ENCODE measurements at places on chromosomes 5 and 9.

GRCh38 chr9:85959955-85960354 is 19.0 kb downstream of the NAA35 start:
- DNase-seq, result no peak

DNA sequence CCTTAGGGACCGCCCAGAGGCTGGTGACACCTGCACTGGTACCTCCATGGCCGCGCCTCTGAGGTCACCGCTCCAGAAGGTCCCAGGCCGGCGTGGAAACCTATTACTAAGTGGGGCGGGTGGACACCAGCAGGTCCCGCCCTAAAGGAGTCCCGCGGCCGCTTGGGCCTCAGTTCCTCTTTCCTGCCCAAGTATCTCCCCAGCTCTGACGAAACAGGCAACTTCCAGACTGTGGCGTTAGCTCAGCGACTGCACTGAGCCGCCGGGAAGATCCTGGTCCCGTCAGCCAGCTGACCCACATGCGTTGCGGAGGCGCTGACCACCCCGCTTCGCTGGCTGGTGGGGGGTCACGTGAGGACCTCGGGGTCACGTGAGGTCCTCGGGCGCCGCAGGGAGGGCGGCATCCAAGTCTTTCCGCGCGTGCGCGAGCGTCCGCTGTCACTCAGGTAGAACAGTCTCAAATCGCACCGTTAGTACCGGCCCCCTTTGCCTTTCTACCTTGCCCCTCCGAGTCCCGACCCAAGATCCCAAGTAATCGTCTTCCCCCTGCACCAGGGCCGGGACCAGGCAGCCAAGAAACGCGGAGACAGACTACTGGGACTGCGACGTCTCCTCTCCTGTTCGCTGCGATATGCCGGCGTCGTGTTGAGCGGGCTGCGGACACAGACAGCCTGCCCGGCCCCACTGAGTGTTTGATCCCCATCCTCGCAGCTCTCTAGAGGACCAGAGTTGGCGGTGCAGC is 53.7 kb upstream of the KDM4C start:
- DNase-seq, result peak; percentile 78

- DNase-seq, result no peak
These were observed 311.8 kb upstream of the DMRT1 start for GRCh38 chr9:529731-530130.

- no peak for DNase-seq
These were observed 280.8 kb downstream of the CDH10 start for GRCh38 chr5:24363789-24364481.

- no peak for DNase-seq
These were observed 343.7 kb upstream of the KLF4 start for GRCh38 chr9:107833295-107833694.

GRCh38 chr5:150057052-150057451 is 29.3 kb downstream of the CSF1R start:
- no peak for DNase-seq

DNA sequence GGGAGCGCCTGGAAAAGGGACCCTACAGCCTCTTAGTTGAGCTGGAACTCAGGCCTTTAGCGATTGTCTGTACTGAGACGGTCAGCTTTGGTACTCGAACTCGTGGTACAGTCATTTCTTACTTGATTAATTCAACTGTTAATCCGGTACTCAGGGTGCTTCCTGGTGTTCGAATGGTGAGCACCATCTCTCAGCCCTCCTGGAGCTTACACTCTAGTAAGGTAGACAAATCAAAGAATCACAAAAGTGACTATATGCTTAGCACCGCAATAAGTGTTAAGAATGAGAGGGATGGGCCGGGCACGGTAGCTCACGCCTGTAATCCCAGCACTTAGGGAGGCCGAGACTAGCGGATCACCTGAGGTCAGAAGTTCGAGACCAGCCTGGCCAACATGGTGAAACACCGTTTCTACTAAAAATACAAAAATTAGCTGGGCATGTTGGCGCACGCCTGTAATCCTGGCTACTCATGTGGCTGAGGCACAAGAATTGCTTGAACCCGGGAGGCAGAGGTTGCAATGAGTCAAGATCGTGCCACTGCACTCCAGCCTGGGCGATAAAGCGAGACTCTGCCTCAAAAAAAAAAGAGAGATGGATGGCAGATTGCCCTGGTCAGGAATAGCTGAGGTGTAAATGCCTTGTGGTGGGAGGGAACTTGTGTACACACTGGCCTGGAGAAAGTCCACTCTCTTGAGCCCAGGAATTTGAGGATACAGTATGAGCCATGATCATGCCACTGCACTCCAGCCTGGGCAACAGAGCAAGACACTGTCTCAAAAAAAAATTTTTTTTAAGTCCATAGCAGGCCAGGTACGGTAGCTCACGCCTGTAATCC is 981 bp downstream of the TCOF1 start:
- no peak for DNase-seq

DNA sequence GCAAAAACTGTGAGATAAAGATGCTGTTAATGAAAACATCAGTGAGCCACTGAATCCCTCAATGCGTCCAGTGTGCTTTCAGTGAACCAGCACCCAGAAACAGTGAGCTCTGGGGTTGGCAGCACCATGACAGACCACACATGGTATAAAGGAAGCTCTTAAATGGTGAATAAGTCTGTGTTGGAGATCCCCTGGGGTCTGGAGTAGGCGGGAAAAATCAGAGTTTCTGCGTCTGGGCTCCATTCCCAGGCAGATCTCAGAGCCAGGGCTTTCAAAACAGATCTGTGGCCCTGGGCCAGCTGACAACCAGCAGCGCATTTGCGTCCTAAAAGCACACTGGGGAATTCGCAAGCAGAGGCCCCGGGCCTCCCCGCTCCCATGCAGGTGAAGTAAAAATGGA is 233.5 kb downstream of the FRMD3 start:
- DNase-seq, result no peak

GRCh38 chr9:115167175-115167574 is 49.2 kb upstream of the TNC start:
- no peak for DNase-seq

Data from renal cortex interstitium (tissue), 15 donors.